Stimulated activated CD4-positive, alpha-beta T cell treated with anti-CD3 and anti-CD28 coated beads, Interleukin-2, amount 100 ng/mL, for 4 hours (primary cell): ENCODE measurements at places on chromosomes 13 and 19.
A peak's percentile ranks its signal among the peaks of the same experiment; 100 is the strongest.

DNA sequence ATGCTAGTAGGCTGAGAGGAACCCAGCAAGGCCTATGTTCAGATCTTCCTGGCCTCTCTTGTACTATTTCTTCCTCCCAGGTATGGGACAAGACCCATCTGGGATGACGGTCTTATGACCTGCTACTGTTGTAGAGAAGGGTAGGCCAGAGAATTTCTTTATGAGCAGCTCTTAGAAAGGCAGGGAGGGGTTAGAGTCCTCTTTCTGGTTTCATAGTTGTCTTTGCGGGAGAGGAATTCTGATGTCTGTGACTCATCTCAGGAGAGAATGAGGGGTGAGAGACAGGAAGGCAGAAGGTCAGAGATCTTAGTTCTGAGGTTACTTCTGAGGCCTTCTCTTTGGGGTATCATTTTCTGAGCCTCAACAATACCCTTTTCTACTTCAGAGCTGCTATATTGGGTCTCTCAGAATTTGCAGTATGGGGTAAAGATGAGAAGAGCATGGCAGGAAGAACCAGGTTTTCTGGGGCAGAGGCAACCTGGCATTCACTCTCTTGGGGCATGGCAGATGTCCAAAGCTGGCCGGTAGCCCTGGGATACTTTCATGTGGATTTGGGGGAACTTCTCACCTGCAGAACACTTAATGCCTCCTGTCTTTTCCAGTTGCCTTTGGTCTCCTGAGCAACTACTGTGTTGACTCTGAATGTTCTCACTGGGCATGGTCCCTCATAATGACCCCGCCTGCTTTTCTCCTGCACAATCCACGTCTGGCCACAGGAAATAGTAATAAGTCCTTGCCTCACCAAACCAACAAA lies 154.4 kb downstream of the GGACT start:
- no peak for DNase-seq

GRCh38 chr13:49814551-49815270 lies 22.2 kb upstream of the KPNA3 start:
- DNase-seq = no peak

DNA sequence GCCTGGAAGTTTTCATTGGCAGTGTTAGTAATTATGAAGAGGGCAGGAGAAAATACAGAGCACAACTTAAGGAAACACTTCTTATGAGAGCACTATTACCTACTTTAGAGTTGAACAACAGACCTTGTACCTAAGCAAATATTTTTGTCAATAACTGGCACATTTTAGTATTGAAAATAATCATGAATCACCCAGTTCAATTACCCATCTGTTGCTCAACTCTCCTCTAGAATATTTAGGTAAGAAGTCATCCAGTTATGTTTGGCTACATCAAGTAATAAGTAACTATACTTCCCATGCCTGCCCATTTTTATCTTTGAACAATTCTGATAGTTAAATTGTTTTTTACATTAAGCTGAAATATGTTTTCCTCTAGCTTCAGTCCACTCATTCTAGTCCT lies 893.4 kb downstream of the DIAPH3 start:
- DNase-seq = no peak

- no peak for DNase-seq
Measured at GRCh38 chr19:40255619-40256166, 29.2 kb upstream of the CCNP start.

- no peak for DNase-seq
Measured at GRCh38 chr13:34578471-34578870, 363.6 kb upstream of the NBEA start.

DNA sequence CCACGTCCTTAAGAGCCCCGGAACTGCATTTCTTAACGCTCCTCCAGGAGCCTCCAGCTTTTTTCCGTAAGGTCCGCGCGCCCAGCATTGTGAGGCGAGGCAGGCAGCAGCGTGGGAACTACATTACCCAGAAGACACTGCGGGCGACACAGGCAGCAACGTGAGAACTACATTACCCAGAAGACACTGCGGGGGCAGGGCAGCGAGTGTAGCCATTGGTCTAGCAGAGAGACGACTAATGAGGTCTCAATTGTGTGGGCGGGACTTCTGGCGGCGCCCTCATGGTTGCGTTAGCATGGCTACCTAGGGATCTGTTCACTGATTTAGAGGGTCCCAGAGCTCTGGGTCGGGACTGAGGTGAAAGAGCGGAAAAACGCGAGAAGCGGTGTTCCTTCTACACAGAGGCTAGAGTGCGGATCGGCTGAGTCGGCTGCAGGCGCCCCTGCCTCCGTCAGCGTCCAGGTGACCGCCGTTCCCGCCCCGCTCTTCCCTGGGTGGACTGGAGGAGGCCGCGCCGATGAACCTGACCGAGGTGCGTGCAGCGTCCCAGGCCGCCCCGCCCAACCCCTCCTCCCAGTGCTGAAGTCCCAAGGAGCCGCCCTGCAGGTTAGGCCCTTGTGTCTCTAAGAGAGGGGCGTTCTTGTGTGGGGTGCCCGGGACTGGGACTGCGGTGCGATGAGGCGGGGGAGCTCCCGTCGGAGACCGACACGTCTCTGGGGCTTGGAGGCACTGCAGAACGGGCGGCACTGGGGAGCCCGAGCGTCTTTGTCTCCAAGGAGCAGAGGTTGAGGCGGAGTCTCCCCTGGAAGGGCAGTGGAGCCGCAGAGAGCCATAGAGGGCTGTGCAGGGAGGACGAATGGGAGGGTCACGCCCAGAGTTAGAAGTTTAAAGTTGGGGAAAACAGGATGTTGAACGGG lies at the start of gene ZNF749:
Gene ZNF749, plus strand, starts transcription at position 264 of the 917 bp plus-strand sequence. Its CDS starts 254 bp downstream, at position 518.
- peak; percentile 98 for DNase-seq

DNA sequence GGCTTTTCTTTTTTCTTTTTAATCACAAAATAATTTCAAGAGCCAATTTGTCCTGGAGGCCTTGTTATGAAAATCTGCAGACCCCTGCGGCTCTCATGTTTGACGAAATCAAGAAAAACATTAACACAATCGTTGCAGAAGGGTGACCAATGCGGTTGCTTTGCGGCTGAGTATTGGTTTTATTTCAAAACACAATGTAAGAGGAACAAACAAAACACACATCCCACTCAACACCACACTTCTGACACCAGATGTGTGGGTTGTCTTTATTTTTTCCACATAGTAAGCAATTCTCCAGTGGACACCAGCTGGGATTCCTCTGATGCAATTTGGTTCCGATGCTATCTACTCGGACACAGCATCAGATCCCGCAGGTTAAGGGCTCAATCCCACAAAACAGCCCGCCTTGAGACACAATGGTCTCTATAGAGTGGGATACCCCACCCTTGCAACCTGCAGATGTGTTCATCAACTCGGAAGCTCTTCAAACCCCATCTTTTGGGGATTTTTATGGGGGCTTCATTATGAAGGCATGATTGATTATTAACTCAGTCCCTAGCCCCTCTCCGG lies 21.9 kb upstream of the CCDC124 start:
- DNase-seq = no peak

- no peak for DNase-seq
Measured at GRCh38 chr13:108943842-108944241, 314.4 kb downstream of the MYO16 start.

DNA sequence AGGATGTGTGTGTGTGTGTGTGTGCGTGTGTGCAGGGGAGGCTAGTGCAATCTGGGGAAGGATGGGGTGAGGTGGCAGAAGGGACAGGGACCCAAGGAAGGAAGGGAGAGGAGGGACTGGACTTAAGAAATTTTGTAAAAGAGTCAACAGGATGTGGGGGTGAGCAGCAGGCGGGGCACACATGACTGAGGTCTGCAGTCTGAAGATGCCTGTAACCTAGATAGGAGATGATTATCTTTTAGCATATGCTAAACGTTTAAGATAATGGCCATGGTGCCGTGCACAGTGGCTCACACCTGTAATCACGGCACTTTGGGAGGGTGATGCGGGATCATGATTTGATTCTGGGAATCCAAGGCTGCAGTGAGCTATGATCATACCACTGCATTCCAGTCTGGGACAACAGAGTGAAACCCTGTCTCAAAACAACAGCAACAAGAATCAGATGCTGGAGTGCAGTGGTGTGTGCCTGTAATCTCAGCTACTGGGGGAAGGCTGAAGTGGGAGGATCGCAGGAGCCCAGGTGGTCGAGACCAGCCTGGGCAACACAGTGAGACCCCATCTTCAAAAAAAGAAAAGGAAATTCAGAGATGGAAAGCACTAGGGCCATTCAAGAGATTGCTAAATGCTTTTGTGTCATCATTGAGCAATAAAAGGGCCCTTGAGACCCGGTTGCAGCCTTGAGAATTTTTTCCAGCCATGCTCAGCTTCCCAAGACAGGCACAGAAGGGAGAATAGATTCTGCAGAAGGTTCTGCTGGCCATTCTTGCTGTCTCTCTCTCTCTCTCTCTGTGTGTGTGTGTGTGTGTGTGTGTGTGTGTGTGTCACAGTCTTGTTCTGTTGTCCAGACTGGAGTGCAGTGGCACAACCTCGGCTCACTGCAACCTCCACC lies 3.8 kb upstream of the ZNF414 start:
- no peak for DNase-seq

DNA sequence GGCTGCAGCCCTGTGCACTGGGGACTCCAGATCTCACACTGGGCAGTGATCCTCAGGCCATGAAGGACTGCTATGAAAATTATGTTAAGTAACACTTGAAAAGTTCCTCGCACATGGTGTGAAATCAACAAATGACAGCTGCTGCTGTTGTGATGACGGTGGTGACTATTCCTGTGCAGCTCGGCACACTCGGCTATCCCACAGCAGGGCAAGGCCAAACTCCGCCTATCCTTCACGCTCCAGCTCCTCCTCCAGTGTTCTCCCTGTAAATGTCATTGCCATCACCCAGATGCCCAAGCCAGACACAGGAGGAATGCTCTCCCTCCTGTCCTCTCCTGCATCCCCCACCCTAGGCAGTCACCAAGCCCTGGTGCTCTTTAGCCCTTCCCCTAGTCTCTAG lies 31.3 kb downstream of the GRIK5 start:
- DNase-seq = no peak

DNA sequence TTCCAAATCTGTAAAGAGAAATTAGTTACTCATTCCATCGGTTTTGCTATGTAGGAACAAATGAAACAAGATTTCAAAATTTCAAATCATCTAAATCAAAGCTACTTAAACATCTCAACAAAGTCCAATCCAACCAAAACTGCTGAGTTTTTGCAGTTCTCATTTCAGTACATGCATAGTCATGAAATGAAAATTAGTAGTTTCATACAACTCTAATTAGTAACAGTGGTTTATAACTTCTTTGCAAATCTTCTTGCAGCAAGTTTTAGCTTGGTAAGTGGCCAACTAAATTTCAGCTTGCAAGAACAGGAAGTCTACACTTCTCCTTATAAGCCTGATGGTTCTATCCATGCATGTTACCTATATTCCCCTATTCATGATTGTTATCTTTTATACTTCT lies 75.6 kb downstream of the SPRY2 start:
- no peak for DNase-seq

- DNase-seq = no peak
Measured at GRCh38 chr13:37806666-37807065, 62.9 kb downstream of the TRPC4 start.

DNA sequence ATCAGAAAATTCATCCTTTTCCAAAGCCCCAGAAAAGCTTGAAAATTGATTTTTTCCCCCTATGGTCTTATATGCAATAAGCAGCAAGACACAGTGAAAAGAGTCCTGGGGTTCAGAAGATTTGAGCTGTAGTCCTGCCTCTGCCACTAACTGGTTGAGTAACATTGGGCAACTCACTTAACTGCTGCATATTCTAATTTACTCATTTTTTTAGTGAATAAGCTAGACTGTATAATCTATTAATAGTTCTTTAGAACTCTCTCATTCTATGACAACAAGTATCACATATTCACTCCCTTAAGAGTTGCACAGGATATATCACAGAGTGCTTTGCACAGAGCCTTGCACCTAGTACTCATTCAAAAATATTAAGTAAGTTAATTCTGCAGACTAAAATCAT lies 110.8 kb downstream of the STOML3 start:
- no peak for DNase-seq

DNA sequence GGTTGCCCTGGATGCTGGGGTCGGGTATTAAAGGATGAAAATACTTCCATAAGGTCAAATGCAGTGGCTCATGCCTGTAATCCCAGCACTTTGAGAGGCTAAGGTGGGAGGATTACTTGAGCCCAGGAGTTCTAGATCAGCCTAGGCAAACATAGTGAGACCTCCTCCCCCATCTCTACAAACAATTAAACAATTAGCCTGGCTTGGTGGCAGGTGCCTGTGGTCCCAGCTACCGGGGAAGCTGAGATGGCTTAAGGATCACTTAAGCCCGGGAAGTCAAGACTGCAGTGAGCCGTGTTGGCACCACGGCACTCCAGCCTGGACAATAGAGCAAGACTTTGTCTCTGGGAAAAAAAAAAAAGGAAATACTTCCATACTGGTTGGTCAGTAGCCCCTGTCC lies 1.5 kb downstream of the KLK11 start:
- no peak for DNase-seq

DNA sequence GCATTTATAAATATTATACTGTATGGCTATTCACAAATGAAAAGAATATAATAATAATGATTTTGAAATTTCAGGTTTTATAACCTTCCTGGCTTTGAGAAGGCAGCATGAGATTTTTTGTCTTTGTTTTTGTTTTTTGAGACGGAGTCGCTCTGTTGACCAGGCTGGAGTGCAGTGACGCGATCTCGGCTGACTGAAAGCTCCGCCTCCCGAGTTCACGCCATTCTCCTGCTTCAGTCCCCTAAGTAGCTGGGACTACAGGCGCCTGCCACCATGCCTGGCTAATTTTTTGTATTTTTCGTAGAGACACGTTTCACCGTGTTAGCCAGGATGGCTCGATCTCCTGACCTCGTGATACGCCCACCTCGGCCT lies 64.1 kb downstream of the ZNF429 start:
- DNase-seq = peak; percentile 48

DNA sequence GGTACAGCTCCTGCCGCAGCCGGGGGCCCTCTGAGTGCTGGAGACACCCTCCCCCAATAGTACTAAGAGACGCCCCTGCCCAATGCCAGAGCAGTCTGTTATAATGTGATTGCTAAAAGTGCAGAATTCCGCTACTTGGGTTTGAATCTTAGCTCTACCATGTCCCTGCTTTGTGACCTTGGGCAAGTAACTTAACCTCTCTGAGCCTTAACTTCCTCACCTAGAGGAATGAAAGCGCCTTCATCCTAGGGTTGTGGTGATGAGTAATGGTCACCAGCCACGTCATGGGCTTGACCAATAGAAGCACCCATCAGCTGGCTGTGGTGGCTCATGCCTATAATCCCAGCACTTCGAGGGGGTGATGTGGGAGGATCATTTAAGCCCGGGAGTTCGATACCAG lies 6.5 kb downstream of the PLEKHG2 start:
- no peak for DNase-seq

- DNase-seq = no peak
Measured at GRCh38 chr19:17530586-17530985, 19.1 kb downstream of the PGLS start.

- DNase-seq = peak; percentile 57
Measured at GRCh38 chr13:112968910-112969691, at the start of gene MCF2L. Gene MCF2L (plus strand): TSS chr13:112969214. CDS start chr13:112969380, 166 bp downstream.

DNA sequence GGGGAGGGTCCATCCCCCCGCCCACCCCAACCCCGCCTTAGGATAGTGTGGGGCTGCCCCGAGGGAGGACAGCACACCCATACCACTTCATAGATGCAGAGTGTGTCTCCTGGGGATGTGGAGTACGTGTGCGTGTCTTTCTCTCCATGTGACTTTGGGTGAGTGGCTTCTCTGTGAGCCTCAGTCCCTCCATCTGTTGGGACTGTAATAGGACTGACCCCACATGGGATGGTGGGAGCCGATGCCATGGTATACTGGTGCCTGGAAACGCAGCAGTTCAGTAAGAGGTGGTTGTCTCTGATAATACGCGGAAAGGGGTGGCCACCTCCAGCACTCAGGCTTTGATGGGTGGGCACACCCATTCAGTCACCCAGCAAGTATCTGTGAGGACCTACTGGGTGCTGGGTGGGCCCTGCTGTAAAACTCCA lies 816 bp upstream of the PRKD2 start:
- no peak for DNase-seq

GRCh38 chr19:49155820-49156346 lies 687 bp upstream of the HRC start:
- DNase-seq = no peak
